ENCODE measurements at places on chromosomes 4 and X.

DNA sequence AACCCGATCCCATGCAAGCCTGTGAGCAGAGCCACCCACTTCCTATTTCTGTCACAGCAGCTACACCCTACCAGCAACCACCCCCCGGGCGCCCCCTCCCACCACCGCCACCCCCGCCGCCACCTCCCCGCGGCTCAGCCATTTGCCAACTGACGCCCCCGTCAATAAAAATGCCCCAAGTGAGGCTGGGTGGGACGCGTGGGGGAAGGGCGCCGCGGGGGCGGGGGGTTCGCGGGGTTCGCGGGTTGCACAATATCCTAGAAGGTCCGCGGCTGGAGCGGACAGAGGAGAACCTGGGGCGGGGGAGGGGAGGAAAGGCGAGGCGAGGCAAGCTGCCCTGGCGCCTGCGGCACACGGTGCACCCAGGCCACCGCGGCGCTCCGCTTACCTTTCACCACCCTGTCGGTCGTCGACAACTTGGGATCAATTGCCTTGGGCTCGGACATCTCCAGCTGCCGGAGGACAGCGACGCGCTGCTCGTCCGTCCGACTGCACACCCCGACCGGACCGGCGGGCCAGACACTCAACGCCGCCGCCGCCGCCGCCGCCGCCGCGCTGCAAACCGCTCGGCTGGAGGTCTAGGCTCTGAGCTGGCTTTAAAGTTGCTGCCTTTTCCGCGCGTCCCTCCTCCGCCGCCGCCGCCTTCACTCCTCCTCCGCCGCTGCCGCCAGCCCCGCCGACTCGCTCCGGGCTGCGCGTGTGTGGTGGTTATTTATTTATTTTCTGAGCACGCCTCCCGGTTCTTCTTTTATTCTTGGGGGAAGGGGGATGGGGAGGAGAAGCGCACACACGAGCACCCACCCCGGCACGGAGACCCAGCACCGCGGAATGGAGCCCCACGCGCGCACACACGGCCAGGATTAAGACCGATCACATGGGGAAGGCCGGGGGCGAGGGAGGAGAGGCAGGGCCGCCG lies 717 bp downstream of the PPP3CA start:
- DNase-seq: peak; percentile 49

GRCh38 chr4:2436301-2436700 lies 17.5 kb downstream of the CFAP99 start:
- DNase-seq: no peak

DNA sequence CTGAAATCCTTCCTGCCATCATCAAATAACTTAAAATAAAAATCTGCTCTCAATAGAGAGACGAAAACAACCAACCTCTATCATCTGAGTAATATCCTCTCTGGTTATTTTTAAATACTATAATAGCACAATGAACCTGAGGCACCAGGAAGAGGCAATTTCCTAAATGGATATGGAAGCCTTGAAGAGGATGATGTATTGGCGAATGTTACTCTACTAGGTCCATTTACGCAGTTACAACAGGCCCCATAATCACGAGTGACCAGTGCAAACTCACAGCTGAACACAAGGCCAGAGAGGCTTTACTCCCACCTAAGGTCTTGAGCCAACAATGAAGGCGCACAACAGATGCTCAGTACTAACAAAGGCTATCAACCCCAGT lies 678.8 kb upstream of the NR3C2 start:
- DNase-seq: no peak

- no peak for DNase-seq
These were observed 14.5 kb downstream of the ARHGAP24 start for GRCh38 chr4:85489273-85489981.

- no peak for DNase-seq
These were observed 951 bp downstream of the SH3BP2 start for GRCh38 chr4:2793586-2794485.

GRCh38 chr4:63663870-63664269 lies 745.4 kb downstream of the TECRL start:
- DNase-seq: no peak

GRCh38 chr4:26030780-26031179 lies 116.8 kb downstream of the SMIM20 start:
- no peak for DNase-seq

DNA sequence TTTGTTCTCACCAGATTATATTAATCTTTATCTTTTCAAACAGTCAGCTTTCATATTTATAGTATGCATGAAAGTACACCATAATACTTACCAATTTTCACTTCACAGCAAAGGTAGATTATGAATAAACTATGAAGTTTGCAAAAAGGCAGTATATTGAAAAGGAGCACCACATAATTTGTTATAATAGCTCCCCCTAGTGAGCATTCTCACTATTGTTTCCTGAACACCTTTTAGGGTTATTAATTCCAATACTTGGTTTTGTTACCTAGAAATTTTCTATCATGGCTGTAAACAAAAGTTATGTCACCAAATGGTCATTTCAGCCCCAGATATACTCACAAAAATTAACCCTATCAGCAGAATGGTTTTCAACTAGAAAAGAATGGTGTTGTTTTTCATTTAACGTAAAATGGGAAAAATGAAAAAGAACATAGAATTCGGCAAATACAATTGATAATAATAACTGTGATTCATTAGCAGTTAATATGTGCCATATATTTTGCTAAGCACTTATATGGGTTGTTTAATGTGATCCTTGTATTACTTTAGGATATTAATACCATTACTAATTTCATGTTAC lies 30.2 kb upstream of the NKX6-1 start:
- DNase-seq: no peak

DNA sequence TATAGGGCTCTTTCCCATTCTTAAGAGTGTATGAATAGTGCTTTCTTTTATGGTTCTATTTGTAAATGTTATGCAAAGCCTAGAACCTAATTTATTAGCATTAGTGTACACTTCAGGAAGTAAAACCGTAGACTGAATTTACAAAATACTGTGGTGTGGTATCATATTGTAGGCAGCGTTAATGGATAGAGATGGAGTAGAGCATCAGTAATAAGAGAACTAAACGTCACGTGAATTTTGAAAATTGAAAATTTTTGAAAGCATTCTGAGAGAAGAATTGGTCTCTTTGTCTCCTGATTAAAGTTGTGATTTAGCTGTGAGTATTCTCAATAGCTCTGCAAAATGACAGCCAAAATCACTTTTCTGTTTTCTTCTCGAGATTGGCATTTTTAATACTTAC lies 2.9 kb downstream of the STIM2 start:
- DNase-seq: no peak

- DNase-seq: no peak
These were observed 33.5 kb upstream of the CYBB start for GRCh38 chrX:37746218-37746941.

DNA sequence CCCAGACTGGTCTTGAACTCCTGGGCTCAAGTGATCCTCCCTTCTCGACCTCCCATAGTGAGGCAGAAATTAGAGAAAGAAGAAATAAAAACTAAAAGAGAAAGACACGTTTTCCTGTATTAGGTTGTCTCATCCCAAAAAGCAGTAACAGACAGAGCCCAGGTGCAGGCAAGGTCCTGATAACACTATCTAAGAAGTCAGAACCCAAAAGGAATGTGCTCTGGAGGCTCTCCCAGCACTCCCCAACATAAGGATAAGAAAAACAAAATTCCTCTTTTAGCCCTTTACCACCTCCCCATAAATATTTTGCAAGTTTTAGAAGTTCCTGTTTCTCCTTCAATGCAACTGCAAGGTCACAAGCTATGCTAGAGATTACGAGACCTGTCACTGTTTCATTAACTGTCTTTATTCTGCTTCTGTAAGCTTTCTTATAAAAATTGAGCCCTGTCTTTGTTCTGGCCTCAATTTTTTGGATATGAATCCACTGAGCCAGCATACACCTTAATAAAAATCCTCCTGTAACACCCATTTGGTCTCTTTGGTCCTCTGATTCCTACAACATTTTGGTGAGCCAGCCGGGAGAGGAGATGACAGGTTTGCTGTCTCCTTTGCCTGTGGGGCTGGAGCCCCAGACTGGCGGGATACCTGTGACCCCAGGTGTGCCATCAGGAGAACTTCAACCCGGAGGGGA lies 25.9 kb downstream of the LIAS start:
- no peak for DNase-seq

DNA sequence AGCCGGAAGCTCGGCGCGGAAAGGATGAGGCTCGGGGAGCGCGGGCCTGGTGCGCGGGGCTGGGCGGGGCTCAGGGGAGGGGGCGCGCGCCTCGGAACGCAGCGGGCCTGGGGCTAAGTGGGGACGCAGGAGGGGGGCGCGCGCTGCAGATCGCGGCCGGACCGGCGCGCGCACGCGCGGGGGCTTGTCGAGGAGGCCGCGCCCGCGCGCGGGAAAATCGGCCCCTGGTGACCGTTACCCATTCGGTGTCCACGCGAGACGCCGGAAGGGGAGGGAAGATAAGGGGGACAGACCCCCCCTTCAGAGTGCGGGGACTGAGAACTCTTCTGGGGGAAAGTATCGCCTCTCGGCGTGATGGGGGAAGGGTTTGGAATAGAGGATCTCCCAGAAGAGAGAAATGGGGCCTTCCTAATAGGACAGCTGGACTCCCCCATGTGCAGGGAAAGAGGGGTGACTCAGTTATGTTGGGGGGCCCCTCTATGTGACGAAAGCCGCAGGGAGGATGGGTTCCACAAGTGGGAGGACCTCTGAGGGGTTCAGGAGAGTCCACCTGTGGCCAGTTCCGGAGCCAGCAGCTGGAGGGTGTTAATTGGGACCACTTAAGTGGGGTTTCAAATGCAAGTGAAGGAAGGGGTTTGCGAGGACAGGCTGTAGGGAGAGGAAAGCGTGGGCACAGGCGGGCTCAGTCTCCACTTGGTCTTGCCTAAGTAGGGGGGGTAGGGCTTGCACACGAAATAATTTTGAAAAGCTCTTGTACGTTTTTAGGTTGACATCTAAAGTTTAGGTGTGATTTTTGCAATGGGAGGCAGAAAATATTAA lies 584 bp downstream of the SUV39H1 start:
- no peak for DNase-seq

DNA sequence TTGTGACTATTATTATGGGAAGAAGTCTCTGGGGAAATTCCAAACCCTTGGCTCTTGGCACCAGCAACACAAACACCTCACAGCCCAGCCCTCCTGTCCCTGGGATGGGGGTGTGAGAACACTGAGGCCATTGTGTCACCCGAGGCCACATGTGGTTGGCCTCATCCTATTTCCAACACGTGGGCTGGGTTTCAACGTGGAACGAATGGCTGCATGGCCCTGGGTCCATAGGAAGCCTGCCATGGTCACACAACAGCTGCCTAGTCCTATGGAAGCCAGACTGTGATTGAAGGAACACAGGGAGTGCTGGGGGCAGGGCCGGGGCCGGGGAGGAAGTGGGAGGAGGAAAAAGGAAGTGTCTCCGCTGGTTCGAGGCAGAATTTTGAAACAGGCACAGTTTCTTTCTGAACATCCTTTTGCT lies 10.0 kb downstream of the CLCN4 start:
- no peak for DNase-seq

GRCh38 chr4:158860856-158861255 lies 92.0 kb downstream of the FNIP2 start:
- no peak for DNase-seq

DNA sequence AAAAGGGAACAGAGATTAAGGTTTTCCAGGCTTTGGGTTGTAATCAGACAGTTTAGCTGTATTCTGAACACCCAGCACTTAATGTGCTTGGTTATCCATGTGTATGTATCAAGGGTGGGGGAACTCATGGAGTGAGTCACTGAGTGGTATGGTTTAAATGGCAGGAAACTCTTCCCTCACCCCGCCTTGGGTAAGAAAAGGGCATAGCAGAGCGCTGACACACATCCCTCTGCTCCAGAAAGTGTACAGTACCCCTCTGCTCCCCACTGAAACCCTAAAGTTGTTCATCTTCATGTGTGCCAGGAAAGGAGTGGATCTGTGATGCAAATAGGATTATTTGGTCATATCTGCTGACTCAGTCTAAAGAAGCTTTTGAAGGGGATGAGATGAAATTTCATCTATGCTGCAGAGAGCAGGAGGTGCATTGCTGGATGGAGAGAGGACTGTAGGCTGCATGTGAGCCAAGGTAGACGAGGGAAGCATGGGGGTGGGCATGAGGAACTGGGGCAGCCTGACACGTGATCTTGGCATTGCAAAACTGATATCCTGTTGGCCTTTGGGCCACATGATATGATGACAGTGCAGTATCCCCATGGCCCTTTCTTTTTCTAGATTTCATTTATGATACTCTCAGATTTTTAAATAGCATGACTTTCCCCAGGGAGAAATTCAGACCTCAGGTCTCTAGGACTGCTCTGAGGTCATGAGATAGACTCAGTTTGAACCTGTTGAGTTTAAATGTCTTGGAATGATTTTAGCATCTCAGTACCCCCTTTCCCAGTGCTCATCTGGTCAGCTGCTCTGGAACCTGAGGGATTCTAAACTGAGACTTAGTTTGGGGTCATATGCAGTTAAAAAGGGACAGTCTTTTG lies 84.8 kb downstream of the TMEM164 start:
- DNase-seq: no peak

GRCh38 chrX:15605226-15605625 lies 4.5 kb upstream of the ACE2 start:
- DNase-seq: no peak

GRCh38 chr4:2417765-2418649 lies at the start of gene ZFYVE28:
Gene ZFYVE28, minus strand, starts transcription at chr4:2418645. Its CDS starts 322 bp downstream, at chr4:2418323.
- no peak for DNase-seq

- no peak for DNase-seq
These were observed 711.8 kb upstream of the FAM241A start for GRCh38 chr4:111433441-111433840.

GRCh38 chr4:41989994-41990364 lies 351 bp upstream of the SLC30A9 start:
- DNase-seq: no peak

GRCh38 chrX:23884427-23885024 lies 23.2 kb downstream of the APOO start:
- no peak for DNase-seq

GRCh38 chr4:6937754-6938153 lies 28.1 kb downstream of the TBC1D14 start:
- no peak for DNase-seq

DNA sequence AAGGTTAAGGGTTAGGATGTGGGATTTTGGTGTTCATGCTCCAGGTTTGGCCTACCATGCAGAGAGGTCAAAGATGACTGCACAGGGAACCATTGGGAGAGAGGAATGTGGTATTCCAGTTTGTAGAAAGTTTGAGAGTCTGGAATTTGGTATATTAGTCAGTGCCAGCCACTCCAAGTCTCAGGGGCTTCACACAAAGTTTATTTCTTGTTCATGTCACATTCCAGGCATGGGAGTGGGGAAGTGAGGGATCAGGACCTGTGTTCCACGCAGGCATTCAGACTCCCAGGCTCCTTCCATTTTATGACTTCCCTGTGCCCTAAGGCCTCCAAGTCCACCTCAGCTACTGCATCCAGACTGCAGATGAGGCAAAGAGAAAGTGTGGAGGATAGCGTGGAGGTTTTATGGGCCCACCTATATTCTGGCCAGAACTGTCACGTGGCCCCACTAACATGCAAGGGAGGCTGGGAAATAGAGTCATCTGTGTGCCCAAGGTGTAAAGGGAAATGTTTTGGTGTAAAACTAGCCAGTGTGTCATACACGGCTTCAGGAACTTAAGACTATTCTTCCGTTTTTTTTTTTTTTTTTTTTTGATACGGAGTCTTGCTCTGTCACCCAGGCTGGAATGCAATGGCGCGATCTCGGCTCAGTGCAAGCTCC lies 140.6 kb upstream of the SCML1 start:
- no peak for DNase-seq
